ENCODE measurements at places on chromosomes 13 and 19.

DNA sequence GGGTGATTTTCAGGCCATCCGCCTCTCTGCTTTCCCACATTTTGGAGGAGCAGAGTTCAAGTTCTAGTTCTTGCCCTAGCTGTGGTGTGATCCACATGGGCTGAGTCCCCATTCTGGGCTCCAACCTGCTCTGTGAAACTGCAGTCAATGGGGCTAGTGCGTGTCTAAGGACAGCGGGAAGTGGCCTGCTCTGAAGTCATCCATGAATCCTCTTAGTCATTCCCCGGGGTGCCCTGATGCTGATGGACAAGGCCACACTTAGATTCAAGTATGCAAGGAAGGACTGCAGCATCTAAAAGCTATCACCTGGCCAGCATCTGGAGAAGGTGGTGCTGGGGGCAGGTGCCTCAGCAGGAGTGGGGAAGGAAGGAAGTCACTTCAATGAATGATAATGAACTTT is 94.6 kb downstream of the TSHZ3 start:
- no peak for DNase-seq

DNA sequence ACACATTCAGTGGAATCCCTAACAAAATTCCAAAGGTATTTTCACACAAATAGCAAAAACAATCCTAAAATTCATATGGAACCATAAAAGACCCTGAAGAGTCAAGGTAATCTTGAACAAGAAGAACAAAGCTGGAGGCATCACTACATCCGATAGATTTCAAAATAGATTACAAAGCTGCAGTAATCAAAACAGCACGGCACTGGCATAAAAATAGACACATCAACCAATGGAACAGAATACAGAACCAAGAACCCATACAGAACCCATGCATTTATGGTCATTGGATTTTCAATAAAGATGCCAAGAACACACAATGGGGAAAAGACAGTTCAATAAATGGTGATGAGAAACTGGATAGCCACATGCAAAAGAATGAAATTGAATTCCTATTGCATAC is 32.5 kb downstream of the ZNF566 start:
- DNase-seq, result no peak

- DNase-seq, result no peak
These were observed 184.2 kb downstream of the OXGR1 start for GRCh38 chr13:96810104-96810503.

GRCh38 chr19:47704024-47704423 is 9.2 kb upstream of the EHD2 start:
- DNase-seq, result no peak

- DNase-seq, result no peak
These were observed 46.9 kb downstream of the TPP2 start for GRCh38 chr13:102643656-102644055.

GRCh38 chr13:48578516-48579164 is 45.8 kb upstream of the RCBTB2 start:
- DNase-seq, result no peak

- no peak for DNase-seq
These were observed 36.4 kb downstream of the FBN3 start for GRCh38 chr19:8113017-8113416.

GRCh38 chr19:56117376-56117884 is 3.7 kb downstream of the ZNF787 start:
- DNase-seq, result no peak

DNA sequence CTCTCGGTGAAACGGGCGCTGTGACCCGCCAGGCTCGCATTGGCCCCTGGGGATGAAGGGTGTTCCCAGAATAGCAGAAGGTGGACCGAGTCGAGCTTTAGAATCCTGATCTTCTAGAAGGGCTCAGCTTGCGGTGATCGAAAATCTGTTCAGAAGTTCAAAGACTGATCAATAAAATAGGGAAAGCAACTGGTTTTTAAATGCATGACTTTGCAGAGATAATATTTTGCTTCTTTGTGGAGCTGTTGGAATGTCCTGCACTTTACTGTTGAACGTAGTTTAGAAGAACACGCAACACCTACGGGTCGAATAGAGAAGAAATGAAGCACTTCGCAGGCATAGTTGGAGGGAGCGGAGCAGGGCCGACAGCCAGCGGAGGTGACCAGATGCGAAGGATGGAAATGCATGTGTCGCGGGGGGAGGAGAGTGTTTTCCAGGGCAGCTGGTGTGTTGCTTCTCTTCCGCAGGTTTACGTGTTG is 766 bp downstream of the CEBPG start:
- peak; percentile 65 for DNase-seq

GRCh38 chr13:97165502-97166425 is 56.4 kb upstream of the MBNL2 start:
- no peak for DNase-seq

DNA sequence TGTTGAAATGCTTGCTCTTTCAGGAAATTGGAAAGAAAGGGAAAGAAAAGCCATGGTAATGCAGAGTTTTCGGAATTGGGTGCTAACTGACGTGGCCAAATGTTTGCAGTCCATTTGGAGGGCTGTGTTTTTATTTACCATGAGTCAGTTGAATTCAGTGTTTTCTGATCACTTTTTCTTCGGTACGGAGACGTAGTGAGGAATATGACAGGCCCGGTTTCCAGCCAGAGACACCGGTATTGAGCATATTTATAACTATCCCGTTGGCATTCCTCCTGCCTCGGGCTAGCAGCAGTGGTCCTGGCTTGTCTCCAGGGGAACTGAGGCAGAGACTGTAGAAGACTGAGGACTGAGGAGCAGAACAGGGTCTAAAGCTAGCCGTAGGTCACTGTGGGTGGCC is 1.0 kb downstream of the CDC16 start:
- peak; percentile 53 for DNase-seq

Measured in GM23248 (cell line).